ENCODE measurements at places on chromosomes 2 and 18.
A peak's percentile ranks its signal among the peaks of the same experiment; 100 is the strongest.

DNA sequence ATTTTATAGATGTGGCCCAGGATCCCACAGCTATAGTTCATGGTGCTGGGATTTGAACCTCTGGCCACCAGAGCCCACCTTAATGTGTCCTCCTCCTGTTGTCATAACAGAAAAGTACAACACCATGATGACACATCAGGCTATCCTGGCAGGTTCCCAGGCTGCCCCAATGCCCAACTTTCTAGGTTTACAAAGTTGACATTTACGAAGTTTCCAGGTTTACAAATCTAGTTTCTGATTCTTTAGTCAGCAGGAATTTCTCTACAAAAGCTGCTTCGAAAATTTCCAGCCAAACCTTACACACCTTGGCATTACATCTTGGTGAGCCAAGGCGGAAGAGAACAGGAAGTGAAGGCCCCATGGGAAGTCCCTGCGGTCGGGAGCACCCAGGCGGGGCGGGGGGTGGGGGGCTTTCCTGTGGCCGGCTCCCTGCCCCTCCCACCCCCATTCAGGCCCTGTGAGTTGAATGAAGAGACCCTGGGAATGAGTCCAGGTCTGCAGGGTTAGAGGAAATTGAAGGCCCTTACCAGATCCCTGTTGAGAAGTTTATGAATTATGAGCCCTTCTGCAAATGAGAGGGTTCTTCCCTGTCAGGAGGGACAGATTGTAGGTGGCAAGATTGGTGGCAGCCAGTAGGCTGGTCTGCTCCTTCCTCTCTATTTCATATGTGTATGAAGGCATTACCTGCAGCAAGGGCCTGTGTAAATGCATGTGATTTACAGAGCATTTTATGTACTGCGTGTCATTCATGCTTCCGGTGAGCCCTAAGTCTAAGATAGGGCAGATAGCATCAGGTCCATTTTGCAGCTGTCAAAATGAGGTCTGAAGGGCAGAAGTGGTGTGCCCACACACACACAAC lies 11.1 kb upstream of the IL1RN start:
- DNase-seq = no peak

GRCh38 chr18:76493213-76494161 lies 1.6 kb downstream of the ZNF516 start:
- DNase-seq = peak; percentile 70

DNA sequence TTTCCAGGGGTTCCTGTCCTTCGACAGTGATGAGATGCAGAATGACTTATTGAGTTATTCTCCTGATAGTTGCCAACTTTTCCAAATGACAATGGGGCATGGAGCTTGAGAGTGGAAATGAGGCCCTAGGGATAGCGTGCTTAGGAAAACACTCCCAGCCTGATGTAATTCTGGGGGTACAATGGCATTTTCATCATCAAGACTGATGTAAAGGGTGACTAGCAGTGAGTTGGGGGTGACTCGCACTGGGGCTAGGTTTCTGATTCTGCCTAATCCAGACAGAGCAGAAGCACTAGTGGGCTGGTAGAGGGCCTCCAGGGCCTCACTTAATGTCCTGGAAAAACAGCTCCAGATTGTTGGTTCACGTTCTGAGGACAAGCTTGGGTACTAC lies 34.0 kb upstream of the IL37 start:
- DNase-seq = no peak

- no peak for DNase-seq
Measured at GRCh38 chr18:79438089-79438897, 42.6 kb downstream of the NFATC1 start.

DNA sequence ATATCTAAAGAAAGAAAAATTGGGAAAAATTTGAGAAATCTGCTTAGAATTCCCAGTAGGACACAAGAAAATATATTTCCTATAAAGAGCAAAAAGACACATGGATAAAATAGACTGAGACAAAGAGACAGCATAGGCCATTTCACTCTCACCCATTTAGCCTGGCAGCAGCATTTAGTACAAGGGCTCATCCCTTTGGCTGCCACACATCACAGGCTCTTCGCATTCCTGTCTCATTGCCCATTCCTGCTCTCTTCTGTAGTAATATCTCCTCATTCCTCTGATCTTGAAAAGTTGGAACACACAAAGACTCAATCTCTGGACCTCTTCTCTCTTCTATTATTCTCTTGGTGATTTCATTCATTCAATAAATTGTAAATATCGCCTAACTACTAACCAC lies 162.6 kb downstream of the SOX11 start:
- no peak for DNase-seq

DNA sequence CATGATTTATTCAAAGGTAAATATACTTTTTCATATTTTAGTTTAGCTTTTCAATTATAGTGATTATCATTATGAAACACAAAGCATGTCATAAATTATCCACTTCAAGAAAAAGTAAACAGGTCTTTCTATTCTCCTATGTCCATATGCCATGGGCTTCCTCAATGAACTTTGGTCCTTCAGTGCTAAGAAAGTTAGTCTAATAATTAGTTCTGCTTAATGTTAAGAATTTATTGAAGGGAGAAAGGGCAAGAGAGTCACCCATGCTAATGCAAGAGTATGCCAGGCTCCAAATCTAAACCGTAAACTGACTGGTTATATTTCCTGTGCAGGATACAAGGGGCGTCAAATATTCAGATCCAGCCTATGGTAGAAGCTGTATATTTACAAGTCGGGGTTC lies 96.2 kb downstream of the GORASP2 start:
- no peak for DNase-seq

DNA sequence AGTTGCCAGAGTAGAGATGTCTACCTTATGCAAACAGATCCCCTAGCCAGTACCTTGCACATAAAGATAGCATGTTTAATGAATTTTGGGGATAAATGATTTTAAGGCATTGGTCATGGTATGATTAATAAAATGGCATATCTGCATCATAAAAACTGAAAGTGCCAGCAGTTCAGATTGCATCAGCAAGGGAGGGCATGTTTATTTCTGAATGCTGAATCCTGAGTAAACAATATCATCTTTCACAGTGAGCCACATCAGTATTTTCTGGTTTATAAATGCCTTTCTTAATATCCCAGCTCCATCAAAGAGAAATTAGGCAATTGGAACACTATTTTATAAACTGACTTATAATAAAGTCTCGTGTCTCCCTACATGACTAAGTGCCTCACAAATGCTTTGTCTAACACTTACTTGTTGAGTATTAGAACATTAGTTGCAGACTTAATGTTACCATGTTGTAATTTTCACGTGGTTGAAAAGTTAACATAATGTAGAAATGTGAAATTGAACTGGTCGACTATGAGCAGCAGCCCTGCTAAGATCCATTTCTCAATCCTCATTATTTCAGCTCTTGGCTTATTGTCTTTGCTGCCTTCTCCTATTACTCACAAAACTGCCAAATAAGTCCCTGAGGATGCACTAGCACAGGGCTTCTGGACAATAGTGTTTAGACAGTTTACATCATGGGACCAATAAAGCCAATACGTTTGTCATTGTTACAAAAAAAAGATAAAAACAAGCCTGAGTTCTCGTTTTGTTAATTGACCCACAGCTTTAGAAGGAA lies 48.0 kb downstream of the LANCL1 start:
- no peak for DNase-seq

- no peak for DNase-seq
Measured at GRCh38 chr2:231794383-231794782, 8.1 kb downstream of the COPS7B start.

- DNase-seq = no peak
Measured at GRCh38 chr2:204732019-204732418, 186.7 kb downstream of the PARD3B start.

DNA sequence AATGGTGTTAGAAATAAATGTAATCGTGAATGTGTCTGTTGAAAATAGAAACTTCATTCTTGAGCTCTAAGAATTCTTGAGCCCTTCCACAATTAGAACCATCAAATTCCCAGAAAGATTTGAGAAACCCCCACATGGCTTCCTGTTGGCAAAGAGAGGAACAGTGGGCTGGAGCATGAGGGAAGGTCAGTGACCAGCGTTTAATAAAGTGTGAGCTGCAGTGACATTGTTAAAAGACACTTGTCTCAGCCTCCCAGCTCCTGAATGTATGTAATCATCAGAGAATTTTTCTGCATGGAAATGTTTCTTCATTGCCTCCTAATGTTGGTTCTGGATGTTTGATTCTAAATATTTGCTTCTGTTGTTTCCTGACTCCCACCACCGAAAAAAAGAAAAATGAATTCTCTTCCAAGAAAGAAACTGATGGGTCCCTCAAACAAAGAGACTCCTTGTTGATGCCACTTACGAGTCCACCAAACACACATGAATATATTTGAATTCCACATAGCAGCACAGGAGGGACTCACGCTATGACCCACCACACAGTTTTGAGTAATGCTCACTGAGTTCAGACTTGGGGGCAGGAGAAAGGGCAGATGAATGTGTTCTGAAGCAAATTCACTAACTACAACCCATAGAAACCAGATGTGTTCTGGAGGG lies 225.1 kb upstream of the KLHL29 start:
- no peak for DNase-seq

DNA sequence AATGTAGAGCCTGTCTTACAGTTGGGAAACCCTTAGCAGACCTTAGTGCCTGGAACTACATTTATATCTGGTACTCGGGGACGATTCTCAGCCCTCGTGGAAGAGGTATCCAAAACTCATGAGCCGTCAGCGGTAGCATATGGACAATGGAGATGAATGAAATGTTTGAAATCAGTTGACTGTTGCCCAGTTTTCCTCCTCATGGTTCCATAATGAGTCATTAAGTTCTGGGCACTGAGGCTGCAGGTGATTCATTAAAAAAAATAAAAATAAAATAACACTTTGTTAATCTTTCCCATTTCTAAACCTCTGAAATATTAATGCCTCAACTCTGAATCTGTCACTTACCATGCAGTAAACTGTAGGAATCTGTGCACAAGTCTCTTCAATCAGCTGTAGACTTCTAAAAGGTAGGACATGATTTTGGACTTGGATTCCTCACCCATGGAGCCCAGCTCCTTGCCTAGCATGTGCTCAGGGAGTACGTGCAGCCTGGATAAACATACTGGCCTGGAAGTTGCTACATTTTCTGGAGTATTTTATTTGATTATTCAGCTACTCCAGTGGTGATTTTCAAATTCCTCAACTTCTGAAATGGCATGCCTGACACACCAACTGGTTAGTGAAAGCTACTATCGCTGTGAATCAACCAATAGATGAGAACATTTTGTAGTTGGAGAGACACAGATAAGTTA lies 979.2 kb downstream of the CNTNAP5 start:
- no peak for DNase-seq

GRCh38 chr2:212901604-212902275 lies 249.7 kb downstream of the IKZF2 start:
- no peak for DNase-seq

- DNase-seq = no peak
Measured at GRCh38 chr2:237218756-237219155, 133.1 kb downstream of the COPS8 start.

- no peak for DNase-seq
Measured at GRCh38 chr2:216365518-216365917, 6.8 kb downstream of the MARCHF4 start.

DNA sequence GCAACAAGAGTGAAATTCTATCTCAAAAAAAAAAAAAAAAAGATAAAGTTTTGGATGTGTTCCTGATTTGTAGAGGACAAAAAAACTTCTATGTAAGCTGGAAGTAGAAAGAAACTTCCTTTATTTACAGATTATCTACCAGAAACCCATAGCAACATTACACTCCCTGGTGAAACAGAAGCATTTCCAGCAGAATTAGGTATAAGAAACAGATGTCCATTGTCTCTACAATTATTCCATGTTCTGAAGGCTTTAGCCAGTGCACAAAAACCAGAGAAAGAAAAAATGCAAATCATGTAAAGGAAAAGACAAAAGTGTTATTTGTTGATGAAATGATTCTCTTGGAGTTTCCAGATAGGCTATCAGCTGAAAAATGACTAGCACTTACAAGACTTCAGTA lies 4.9 kb downstream of the TUBB6 start:
- DNase-seq = no peak

DNA sequence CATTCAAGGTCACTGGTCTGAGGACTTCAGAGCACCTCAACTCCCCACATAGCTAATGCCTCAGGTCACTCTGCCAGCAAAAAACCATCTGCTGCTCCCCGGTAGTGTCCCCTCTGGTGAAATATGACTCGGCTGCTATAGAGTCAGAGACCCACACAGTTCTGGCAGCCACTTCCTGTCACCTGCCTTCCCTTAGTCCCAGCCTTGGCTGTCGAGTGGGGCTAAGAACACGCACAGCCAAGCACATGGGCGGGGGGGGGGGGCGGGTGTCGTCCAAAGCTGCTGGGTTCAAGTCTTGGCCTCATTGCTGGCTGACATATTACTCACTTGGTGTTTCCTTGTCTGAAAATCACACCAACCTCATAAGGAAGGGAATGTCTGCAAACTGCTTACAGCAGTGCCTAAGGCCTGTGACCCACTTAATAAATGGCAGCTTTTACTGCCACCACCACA lies 37.5 kb downstream of the POLR1A start:
- peak; percentile 53 for DNase-seq

DNA sequence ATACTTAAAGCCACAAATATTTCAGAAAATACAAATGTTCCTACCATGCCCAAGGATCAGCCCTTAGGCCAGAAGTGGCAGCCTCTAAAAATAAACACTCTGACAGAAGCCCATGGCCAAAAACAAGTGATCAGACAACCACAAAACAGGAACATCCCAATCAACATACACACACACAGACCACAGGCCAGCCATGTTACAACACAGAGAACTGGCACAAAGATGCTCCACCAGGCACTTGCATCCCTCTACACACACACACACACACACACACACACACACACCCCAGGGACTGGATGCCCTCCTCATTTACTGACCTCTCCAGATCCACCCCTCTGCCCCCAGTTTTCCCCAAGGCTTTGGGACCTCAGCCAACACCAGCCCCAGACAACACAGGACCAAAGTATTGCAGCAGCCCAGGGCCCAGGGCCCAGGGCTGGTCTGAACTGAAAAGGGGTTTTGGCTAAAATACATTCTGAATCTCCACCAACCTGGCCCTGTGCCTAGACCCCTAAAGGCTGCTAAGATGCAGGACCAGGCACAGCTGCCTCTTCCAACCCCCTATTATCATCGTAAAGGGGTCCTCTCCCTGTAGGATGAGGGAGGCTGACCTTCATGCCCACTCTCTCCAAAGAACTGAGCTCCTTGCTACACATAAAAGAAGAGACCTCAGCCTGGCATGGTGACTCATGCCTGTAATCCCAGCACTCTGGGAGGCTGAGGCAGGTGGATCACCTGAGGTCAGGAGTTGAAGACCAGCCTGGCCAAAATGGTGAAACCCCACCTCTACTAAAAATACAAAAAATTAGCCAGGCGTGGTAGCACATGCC lies 151.4 kb downstream of the TNS1 start:
- DNase-seq = no peak

- DNase-seq = no peak
Measured at GRCh38 chr2:129135017-129135416, 816.3 kb upstream of the HS6ST1 start.

DNA sequence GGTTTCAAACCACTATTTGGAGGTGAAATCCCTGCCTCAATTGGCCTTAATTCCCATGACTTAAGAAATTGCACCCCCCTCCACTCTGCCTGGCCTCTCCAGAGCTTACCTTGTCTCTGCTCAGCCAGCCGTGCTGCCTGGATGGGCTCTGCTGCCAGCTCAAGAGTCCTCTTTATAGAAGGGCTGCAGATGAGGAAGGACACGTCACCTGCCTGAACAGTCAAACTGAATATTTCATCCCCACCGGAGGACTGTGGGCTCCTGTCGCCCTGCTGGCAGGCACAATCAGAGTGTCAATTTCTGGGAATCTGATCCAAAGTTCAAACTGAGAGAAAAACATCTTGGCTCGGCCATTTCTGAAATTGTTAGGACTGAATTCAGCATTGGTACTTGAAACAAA lies at the start of gene OTOS:
Gene OTOS, minus strand, starts transcription at position 148 of the 400 bp plus-strand sequence. CDS start 332 bp downstream, outside the sequence.
- peak; percentile 25 for DNase-seq

- no peak for DNase-seq
Measured at GRCh38 chr2:152694161-152694661, 23.1 kb downstream of the PRPF40A start.

GRCh38 chr2:10185046-10185445 lies 62.5 kb downstream of the RRM2 start:
- DNase-seq = no peak

Measured in NCI-H1092 (cell line).